Tongue (tissue), 3 donors: ENCODE measurements at places on chromosomes 1 and 21. TPM values are rescaled to one million over a fixed set of nuclear protein-coding genes. Genes with fewer than 3 reads are reported as not detected.

- DNase-seq = peak; percentile 88
Measured at GRCh38 chr1:168767894-168768584, 39.0 kb upstream of the DPT start.

Gene CD52
- total RNA-seq = not detected

Gene TBX19
- total RNA-seq = 1.2 TPM

Gene VPS72
- 29.2 TPM for total RNA-seq

Gene PLXNA2
- total RNA-seq = 42.5 TPM

- DNase-seq = peak; percentile 82
Measured at GRCh38 chr1:109509176-109510134, at the start of gene AMIGO1. TSS of gene AMIGO1 (minus strand) at chr1:109509727. CDS start at chr1:109508912, 815 bp downstream.

DNA sequence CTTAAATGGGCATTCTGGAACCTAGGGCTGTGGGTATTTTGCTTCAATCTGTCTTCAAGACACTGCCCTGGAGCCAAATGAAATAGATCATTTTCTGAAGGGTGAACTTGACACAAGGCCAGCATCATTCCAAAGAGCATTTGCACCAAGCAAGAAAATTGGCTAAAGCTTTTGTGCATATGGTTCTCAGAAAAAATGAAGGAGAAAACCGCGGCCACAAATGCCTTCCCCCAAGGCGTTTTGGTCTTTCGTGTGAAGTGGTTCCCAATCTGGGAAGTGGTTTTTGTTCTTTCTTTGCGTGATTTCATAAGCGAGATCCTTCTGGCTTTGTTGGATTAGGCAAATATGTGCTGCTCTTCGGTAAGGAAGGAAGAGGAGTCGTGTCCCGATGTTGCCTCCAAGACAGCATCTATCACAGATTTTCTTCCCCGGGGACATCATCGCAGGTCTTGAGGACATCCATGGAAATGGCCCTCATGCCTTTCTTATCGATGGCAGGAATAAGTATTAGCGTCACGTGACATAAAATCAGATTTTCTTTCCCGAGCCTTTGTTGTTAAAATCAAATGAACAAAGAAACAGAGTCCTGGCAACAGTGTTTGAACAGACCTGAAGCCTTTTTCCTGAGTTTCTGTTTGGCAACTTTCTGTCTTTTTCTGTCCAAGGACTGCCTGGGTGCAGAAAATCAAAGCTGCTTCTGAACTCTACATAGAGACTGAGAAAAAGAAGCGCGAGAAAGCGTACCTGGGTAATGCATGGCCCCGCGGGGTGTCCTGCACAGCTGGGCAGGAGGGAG, 31.0 kb downstream of the ATP5PO start:
- peak; percentile 53 for DNase-seq

Gene SELL
- 4.3 TPM for total RNA-seq

GRCh38 chr1:31830065-31830464, 14.2 kb upstream of the SPOCD1 start:
- no peak for DNase-seq

- peak; percentile 87 for DNase-seq
Measured at GRCh38 chr1:155320661-155321617, at the start of gene RUSC1. TSS of gene RUSC1 (plus strand) at chr1:155320894. CDS start at chr1:155321774, 880 bp downstream.

DNA sequence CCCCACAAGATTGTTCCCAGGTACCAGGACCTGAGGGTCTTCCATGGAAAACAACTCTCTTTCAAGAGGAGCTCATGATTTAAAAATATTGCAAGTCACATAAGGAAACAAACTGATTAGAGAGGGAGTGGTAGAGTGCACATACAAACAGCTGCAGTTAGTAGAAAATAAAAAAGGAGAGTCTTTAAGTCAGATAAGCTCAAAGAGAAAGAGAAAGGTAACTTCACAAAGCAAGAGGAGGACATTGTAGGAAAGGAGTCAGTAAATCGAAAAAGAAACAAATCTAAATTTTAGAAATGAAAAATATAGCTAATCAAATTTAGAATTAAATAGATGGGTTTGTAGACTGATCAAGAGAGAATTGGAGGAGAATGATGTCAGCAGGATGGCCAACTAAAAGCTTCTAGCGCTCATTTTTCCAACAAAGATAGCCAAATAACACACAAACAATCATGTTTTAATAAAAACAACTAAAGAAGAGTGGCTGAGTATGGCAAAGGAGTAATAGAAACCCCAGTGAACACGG, 86.1 kb upstream of the CD53 start:
- no peak for DNase-seq

Gene FCGR3B
- 1.4 TPM for total RNA-seq
